Right atrium auricular region (tissue), 2 donors: ENCODE measurements at places on chromosomes 2 and 18.

DNA sequence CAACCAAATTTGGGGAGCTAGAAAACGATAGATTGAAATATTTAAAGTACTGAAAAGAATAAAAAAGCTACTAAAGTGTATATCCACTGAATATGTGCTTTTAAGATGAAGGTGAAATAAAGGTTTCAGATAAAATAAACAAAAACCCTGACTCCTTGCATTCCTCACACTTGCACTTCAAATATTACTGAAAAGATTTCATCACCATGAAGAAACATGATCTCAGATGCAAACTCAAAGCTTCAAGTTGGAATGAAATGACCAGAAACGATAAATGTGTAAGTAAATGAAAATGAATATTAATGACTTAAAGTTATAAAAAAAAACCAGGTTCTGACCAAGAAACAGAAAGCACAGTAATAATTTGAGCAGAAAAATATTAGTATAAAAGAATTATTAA is 1246.0 kb upstream of the ACVR2A start:
- no peak for DNase-seq

GRCh38 chr18:60193780-60194179 is 178.8 kb downstream of the MC4R start:
- DNase-seq, result no peak

DNA sequence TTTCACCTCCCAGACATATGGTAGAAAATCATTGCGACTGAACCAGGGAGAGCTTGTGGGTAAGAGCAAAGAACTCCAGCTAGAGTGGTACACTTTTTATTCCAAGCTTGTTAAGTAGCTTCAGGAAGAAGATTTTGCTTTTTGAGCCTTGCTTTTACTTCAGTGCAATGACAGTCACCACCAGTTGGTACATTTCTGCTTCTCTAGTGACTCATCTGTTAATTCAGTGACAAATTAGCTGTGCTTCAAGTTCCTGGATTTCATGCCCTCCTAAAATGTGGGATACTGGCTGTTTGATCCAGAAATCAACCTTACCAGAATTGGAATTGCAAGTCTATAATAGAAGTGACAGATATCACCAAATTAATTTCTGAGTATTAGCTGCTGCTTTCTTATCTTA is 117.6 kb upstream of the TTN start:
- no peak for DNase-seq

DNA sequence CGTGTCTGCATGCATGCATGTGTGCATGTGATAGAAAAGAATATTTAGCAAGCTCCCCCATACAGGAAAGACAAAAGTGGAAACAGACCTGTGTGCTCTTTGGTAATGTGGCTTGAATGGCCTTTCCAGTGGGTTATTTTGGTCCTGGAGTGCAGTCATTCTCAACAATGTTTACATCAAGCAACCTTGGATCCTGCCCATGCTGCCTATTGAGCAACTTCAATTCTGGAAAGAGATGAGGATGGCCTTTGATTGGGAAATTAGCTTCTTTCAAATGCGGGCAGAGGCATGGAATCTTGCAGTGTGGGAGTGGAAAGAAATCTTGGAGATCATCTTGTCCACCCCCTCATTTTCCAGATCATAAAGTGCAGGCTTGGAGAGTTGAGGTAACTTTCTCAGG is 87.2 kb upstream of the SMAD2 start:
- DNase-seq, result no peak

GRCh38 chr2:171319164-171319810 is 114.5 kb downstream of the METTL8 start:
- no peak for DNase-seq
